ENCODE measurements at places on chromosomes 5 and 9.

DNA sequence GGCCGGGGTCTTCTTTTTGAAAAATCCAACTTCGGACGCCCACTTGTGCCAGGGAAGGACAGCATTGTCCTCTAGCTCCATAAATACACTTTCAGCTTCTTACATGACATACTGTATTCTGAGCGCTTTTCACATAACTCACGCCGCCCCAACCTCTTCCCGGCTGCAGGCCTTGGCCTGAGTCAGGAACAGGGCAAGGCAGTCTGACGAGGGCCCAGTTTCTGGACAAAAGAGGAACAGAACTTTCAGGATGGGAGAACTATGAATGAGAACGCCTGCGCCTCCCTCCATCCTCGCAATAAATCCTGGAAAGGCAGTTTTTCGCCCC is 650 bp downstream of the DCTN4 start:
- DNase-seq, result no peak

GRCh38 chr5:115335301-115335700 is 38.8 kb upstream of the CCDC112 start:
- DNase-seq, result no peak

DNA sequence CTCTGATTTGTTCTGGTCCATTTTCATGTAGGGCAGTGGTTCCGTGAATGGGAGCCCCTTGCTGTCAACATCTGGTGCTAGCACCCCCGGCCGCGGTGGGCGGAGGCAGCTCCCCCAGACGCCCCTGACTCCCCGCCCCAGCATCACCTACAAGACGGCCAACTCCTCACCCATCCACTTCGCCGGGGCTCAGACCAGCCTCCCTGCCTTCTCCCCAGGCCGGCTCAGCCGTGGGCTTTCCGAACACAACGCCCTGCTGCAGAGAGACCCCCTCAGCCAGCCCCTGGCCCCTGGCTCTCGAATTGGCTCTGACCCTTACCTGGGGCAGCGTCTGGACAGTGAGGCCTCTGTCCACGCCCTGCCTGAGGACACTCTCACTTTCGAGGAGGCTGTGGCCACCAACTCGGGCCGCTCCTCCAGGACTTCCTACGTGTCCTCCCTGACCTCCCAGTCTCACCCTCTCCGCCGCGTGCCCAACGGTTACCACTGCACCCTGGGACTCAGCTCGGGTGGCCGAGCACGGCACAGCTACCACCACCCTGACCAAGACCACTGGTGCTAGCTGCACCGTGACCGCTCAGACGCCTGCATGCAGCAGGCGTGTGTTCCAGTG is 244.0 kb downstream of the CACNA1B start:
- no peak for DNase-seq

- DNase-seq, result no peak
These were observed 13.4 kb upstream of the TXNDC8 start for GRCh38 chr9:110351009-110351467.

DNA sequence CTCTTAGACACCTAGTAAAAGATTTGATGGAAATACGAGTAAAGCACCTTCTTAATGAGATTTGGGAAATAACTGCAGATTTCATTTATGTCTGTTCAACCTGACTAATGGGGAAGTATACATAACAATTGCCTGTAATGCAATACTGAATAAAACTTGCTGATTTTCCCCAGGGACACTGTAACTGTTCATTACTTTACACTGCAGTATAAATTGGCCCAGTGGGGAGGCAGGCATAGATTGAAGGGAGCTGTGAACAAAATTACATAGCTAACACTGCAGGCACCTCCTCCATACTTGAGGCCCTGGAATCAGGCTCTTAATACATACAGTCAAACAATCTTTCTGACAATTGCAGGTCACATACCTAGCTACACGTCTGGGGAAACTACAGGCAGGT is 216.2 kb downstream of the PTPRD start:
- no peak for DNase-seq

GRCh38 chr9:116792271-116792670 is 105.2 kb downstream of the TRIM32 start:
- no peak for DNase-seq

DNA sequence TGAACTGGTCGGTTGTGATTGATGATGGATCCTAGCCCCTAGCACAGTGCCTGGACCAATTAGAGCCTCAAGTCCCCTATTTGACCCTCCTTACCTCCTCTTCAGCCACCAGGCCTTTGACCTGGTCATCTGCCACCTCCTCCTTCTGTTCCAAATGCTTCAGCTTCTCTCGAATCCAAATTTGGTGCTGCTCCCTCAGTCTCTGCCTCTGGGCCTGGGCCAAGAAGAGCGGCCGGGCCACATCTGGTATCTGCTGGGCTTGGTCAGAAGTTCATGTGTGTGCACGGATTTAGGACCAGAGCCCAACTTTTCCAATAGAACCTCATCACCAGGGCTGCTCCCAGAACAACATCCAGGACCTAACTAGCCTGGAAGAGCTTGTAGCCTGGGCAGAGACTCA is 6.5 kb downstream of the SLC35A4 start:
- no peak for DNase-seq

GRCh38 chr5:14184725-14185124 is 41.6 kb downstream of the TRIO start:
- no peak for DNase-seq

DNA sequence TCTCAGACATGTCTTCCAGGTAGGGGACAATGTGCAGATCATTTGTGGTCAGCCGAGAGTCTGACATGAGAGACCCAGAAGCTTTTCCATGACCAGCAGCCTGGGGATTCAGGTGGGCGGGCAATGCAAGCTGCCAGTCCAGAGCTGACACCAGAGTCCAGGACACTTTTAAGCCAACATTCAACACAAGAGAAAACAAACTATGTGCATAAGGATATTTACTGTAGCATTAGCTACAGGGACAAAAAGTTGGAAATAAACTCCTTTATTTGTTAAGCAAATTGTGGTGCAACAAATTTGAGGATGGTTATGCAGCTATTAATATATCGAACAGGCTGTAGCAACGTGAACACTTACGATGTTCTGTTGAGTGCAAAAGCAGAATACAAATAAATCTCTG is 9.9 kb upstream of the RNF130 start:
- DNase-seq, result no peak

- no peak for DNase-seq
These were observed 142.6 kb downstream of the FAM114A2 start for GRCh38 chr5:153896117-153896516.

GRCh38 chr5:159749146-159749545 is 167.1 kb upstream of the ADRA1B start:
- DNase-seq, result no peak

DNA sequence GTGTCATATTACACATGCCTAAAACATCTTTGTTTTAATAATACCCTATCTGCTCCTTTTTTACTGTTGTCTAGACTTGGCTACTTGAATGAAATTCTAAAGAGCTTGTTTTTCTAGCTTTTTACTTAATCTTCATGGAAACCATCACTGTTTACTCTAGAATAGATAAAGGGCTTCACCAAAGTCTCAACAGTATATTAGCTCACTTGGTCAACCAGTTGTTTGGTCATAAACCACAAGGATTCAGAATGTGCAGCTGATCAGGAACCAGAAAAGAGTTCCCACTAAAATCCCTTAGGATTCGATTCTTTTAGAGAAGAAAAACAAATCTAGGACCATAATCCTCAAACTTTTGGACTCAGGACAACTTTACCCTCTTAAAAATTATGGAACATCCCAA is 38.0 kb downstream of the CDO1 start:
- DNase-seq, result no peak

All from mesothelial cell of epicardium (in vitro differentiated cells).